ENCODE measurements at places on chromosomes 5 and 9.

DNA sequence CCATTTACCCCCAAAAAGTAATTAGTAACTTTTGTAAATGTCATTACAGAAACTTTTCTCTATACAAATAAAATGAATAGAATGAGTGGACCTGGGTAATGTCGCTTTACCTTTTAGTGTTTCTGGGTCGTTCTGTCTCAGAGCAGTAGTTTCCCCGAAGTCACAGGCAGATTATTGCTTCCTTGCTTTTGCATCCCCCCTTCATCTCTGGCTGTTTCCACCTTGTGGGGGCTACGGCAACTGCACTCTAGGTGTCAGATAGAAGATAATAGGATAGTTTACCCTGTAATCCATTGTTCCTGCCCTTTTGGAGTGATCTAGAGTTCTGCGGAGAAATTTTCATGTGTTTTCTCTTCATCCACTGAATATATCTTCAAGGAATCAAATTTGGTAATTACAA, 68.7 kb downstream of the PRR16 start:
- no peak for DNase-seq

DNA sequence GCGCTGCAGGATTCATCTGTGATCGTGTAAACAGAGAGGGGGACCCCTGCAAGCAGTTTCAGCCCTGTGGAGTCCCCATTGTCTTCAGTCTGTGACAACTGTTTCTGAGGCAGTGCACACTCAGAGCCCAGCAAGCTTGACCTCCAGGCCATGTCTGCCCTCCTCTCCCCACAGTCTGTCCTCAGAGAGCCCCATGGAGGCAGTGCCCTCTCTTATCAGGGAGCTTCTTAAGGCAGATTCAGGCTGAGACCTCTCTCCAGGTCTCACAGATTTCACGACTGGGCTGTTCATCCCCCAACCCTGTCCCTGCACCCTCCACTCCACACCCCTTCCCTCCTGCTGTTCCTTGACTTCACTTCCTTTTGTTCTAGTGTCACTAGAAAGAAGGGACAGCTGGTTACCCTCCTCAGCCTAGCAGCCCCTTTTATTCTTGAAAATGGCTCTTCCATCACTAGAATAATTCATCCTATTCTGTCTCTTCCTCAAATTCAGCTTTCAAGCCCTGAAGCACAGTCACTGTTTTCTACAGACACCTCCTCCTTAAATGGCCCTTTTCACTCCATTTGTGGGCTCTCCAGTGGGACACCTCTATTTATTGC, 218.4 kb downstream of the MED10 start:
- DNase-seq: no peak

- DNase-seq: no peak
Measured at GRCh38 chr5:109905906-109906305, 216.2 kb downstream of the MAN2A1 start.

DNA sequence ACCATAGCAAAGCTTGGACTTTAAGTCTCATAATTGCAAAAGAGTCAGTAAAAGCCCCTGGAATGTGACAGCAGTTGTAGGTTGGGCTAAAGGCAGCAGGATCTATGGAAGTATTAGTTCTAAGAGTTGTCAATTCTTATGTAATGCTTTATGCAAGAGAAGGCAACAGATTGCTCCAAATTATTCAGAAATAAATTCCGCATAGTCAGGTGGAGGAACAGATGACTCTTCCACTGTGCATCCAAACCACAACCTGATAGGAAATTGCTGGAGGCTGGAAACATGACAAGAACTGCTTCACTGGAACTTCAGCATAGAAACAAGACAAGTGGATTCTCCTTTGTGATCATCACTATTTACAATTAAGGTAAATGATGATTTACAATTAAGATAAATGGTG, 101.0 kb downstream of the STARD4 start:
- peak; percentile 1 for DNase-seq

DNA sequence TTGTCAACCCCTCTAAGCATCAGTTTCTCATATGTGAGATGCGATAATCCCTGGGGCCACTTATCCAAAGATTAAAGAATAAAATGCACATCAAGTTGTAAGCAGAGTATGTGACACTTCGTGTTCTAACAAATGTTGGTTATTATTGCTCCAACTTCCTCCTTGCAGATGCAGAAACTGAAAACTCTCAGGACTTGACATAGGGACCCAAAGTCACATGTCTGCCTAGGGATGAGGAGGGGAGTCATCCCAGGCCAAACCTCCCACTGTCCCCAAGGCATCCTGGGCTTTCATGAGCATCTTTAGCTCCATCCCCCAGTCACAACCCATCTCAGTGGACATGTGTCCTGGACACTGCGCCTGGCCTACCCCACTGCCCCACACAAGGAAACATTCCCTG, 27.5 kb upstream of the SYK start:
- DNase-seq: no peak

DNA sequence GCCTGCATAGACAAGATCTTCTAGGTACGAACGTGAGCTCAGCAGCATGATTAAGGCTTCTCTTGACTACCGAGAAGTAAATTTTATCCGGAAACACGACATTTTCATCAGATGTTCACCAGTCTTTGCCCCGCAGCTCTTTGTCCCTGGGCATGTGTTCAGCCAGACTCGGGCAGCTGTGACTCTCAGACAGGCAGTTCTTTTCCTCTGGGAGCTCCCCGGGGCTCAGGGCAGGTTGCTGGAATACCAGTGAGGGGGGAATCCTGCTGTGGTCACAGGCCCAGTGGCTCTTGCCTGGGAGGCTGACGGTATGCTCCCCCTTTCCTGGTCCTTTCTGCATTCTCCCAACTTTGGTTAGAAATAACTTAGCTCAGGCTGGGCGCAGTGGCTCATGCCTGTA, 186.1 kb downstream of the GNA14 start:
- no peak for DNase-seq

DNA sequence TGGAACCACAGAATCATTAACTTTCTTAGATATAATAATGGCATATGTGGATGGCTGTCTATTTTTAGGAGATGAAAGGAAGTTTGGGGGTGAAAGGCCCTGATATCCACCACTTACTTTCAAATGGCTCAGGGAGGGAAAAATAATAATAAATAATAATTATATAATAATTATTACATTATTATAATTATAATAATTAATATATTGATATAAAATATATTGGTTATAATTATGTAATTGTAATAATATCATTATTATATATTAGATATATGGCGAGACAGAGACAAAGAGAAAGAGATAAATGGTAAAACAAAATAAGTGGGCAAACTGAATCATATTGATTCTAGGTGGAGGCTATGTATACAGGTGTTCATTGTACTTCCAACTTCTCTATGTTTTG, 136.6 kb downstream of the GAPVD1 start:
- DNase-seq: no peak

GRCh38 chr9:13719981-13720676, 440.6 kb upstream of the MPDZ start:
- peak; percentile 65 for DNase-seq

DNA sequence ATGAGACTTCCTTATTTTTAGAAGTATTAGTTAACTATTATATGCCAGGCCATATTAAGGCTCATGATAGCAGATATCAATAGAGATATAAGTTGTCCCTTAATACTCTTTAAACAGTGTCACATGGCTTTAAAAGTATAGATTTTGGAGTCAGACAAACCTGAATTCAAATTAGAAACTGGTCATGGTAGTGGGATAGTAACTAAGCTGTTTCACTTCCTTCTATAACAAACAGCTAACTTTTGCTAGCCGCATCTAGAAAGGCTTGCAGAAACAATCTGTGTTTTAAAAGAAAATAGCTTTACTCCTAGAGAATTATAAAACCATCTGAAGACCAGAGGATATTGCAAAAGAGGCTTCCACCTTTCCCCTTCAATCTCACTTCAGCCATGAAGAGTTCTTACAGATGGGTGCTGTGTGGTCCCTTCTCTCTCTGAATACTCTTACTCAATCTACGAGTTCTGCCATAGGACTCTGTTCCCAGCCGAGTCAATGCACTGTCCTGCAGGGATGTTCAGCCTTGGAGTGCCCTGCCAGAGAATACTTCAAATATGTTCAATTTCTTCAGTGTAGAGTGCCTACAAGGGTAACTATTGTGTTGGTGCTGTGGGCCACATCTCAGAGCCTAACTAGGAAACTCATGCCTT, 810.2 kb downstream of the EFNA5 start:
- no peak for DNase-seq

DNA sequence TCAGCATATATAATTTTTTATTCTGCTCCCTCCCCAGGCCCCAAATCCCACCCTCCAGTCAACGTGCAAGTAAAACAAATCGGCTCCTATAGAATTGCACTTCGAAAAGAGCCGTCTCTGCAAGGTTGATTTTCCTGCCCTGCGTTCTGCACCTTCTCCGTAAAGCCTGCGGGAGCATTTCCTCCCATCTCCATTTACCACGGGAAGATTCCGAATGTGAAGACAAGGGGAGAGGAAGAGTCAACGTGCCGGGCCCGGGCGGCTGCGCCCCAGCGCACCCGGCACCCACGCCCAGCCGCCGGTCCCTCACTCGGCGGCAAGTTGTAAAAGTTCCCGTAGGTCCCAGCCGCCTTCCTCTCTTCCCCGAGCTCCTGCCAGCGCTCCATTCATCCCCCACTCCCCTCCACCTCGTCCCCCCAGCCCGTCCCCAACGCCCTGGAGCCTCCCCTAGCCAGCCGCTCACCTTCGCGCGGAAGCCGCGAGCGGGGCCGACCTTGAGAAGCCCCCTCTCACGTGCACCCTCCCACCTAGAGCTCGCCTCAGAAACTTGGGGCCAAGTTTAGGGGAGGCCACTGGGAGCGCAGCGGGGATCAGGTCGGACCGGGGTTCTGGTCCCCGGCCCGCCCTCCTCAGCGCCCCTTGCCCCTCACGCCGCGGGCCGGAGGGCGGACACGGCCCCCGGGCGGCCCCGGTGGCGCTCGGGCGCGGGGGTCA, 431 bp downstream of the BNC2 start:
- no peak for DNase-seq

GRCh38 chr5:148665431-148665830, 11.1 kb upstream of the HTR4 start:
- DNase-seq: no peak

DNA sequence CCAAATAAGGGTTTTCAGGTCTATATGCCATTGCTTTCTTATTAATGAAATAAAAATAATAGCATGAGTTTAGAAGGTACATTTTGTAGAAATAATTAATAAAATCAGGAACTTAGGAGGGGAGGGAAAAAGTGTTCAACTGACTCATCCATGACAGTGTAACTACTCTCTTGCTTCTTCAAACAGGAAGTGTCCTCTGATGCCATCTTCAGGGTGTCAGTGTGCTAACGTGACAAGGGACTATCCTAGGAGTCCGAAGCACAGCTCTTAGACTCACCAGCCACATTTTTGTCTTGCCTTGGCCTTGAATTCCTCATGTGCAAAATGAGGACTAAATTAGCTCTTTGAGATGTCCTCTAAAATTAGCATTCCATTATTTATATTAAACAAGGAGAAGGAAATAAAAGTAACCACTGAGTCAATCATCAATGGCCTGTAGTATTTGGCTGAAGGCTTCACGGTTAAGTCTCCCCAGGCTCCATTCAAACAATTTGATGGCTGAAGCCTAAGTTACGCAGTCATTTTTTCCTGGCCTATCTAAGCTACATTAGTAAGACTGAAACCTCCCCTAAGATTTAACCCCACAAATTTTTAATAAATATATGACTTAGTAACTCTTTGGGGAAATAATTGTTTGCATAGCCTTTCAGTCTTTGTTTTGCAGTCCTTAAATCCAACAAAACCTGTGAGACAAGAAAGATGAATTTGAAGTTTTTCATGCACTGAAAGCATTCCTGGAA, 151.1 kb downstream of the ARL15 start:
- no peak for DNase-seq

GRCh38 chr5:42361315-42361688, 61.9 kb upstream of the GHR start:
- no peak for DNase-seq

DNA sequence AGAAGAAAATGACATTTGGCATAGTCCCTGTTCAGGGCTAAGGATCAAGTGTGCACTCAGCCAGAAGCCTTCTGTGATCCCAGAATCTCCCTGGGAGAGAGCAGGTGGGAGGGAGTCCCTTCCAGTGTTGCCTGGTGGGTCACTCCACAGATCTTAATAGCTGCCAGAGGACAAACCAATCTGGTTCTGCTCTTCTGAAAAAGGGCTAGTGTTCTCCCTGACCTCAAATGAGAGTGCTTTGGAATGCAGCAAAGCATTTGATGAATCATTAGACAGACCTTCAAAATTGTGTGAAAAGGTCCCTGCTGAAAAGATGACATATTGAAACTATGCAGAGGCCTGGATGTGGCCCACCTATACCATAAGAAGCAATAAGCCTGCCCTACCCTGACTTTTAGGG, 339.7 kb downstream of the TMEM232 start:
- peak; percentile 62 for DNase-seq

GRCh38 chr5:181223729-181224389, 778 bp downstream of the TRIM41 start:
- DNase-seq: no peak

- no peak for DNase-seq
Measured at GRCh38 chr9:12705738-12706391, 12.7 kb downstream of the TYRP1 start.

GRCh38 chr5:153618867-153619266, 128.4 kb downstream of the GRIA1 start:
- no peak for DNase-seq

DNA sequence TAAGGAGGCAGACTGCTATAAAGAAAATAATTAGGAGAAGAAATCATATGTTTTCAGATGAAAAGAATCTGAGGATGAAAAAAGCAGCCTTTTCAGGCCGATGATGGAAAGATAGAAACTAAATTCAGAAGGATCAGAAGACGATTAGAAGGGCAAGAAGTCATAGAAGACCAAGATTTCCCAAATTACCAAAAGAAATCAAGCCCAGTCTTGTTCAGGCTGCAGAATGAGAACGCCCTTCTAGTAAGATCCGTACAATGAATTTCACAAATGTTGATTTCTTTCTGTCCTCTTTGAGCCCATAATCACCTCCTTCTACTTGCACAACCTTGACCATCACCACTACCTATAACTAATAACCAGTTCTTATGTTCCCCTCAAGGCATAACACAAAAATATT, 114.6 kb upstream of the CCDC152 start:
- no peak for DNase-seq

GRCh38 chr9:132945186-132946130, 1.0 kb upstream of the TSC1 start:
- no peak for DNase-seq

DNA sequence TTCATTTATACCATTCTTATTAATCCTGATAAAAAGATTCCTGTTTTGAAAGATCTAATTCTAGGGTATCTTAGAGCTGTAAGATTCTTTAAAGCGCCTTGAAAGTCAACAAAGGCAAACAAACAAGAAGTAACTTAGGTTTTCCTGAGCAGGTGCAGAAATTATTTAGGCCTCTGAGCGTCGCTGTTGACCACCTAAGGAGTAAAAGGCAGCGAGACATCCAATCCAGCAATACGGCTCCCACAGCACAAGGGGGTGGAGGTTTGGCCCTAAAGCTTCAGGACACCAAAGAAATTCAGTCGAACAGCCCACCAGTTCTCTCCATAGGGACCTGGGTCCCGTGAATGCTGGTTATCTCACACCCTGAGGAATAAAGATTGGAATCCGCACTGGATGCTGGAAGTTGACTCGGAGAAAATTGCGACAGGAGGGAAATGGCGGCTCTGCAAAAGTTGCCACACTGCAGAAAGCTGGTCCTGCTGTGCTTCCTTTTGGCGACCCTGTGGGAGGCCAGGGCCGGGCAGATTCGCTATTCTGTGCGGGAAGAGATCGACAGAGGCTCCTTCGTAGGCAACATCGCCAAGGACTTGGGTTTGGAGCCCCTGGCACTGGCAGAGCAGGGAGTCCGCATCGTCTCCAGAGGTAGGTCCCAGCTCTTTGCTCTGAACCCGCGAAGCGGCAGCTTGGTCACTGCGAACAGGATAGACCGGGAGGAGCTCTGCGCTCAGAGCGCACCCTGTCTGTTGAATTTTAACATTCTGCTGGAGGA, at the start of gene PCDHGA2:
PCDHGA2 (plus strand) TSS at position 223 of the 769 bp plus-strand sequence.
- DNase-seq: peak; percentile 16

GRCh38 chr5:171453056-171453725, 33.7 kb downstream of the FGF18 start:
- no peak for DNase-seq

Measured in astrocyte of the cerebellum (primary cell).